ENCODE measurements at places on chromosomes 5 and 9. TPM values are rescaled to one million over a fixed set of nuclear protein-coding genes. Genes with fewer than 3 reads are reported as not detected.

- DNase-seq: no peak
These were observed 189.2 kb upstream of the NR3C1 start for GRCh38 chr5:143592648-143593047.

GRCh38 chr9:97512966-97513560 lies 11.6 kb downstream of the TMOD1 start:
- no peak for DNase-seq

DNA sequence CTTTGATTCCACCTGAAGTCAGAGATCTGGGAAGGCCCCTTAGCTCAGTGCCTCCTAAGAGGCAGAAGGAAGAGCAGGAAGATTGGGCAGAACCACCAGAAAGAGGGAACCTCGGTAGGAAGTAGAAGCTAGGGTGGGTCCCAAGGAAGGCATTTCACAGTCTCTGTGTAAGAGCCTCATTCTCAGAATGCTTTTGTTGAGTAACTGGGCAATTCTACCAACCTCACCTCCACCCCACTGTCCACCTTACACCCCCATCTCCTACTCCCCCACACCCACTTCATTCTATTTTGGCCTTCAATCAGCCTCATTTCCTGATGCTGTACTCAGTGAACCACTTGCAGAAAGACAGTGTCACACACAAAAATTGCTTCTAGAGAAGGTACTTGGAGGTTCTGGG lies 3.5 kb downstream of the HBEGF start:
- no peak for DNase-seq

DNA sequence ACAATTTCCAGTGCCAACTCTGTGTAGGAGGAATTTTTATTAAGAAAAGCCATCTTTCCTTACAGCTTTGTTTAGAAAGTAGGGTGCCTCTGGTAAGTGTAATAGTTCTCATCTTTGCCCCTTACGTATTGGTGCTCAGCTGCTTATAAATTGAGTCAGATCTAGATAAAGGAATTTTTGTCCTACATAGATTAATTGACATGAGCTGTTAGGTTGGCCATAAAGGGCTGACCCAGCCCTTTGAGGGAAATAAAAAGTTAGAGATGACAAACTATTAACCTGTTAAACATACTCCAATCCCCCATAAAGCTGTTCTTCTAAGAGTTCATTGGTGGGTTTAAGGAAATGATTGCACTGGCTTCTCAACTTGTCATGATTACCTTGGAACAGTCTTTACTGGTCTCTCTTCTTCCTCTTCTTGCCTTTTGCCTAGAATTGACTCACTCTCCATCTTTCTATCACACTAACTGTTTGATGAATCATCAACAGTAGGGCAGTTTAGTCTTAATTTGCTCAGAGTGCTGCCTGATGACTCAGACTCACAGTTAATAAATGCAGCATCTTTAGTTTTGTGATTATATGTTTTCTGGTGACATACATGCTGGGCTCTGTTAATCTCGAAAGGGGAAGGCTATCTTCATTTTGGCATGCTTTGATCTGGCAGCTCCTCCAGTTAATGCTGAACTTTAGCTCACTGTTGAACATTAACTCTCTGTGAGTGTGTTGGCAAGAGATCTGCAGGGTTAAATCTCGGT lies 51.7 kb downstream of the ARHGAP26 start:
- DNase-seq: no peak

- DNase-seq: no peak
These were observed 9.3 kb upstream of the ANKDD1B start for GRCh38 chr5:75601996-75602395.

DNA sequence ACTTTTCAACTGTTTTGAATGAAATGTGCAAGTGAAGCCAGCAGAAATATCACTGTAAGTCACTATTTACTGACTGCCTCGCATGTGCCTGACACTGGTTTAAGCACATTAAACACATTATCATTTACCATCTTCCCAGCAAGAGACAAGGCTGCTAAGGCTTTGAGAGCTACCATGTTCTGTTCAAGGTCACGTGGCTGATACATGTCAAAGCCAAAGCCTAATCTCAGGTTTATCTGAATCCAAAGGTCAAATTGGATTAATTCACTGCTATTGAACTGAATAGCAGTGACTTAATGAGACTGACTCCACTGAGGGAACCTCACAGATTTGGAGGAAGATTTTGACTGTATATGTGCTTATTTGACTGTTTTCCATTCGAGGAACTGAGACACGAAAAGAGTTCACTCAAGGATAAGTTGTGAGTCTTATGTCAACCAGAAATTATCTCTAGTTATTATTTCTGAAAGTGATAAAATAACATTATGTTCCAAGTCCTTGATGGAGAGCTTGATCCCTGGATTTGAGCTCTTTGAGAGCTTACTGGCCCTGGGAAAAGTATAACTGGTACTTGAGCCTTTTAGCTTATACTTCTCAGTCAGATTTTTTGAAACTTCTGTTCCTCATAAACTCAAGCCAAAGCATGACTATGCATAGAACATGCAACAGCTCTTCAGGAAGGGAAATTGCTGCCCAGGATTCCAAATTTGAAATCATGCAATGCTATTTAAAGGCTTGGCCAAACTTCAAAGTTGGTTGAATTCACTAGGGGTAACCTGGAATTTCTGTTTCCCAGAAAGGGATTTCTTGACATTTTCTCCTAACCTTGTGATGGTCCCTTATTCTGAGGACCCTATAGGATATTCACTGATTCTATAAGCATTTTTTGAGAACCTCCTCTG lies 23.4 kb upstream of the ARHGAP26 start:
- no peak for DNase-seq

GRCh38 chr9:127166651-127167524 lies 44.5 kb upstream of the ANGPTL2 start:
- DNase-seq: peak; percentile 73

GRCh38 chr5:97163360-97163764 lies 19.7 kb downstream of the RIOK2 start:
- no peak for DNase-seq

GRCh38 chr9:36961561-36962325 lies 72.3 kb downstream of the PAX5 start:
- no peak for DNase-seq

- no peak for DNase-seq
These were observed 453.6 kb downstream of the CSNK1G3 start for GRCh38 chr5:123965626-123966025.

- no peak for DNase-seq
These were observed 15.0 kb upstream of the SHB start for GRCh38 chr9:38083858-38084555.

GRCh38 chr9:31355159-31355882 lies 1029.1 kb upstream of the ACO1 start:
- DNase-seq: no peak

- no peak for DNase-seq
These were observed 78.6 kb downstream of the PDZD2 start for GRCh38 chr5:31717561-31717960.

- DNase-seq: no peak
These were observed 557.8 kb upstream of the TLE4 start for GRCh38 chr9:79013715-79014610.

DNA sequence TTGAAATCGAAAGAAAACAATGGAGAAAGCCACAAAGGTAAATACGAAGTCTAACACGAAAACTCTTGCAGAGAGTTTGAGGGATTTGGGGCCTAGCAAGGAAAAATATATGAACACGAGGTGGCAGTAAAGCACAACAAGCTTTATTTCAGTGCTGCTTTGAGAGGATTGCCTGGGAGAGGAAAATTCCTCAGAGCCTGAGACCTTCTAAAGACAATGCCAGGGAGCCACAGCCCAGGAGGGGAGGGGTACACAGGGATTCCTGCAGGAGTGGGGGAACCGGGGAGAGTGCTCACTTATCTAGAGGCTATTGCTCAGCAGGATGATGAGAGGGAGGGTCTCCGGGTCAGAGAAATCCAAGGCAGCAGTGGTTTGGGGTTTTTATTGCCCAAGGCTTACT lies 134.9 kb upstream of the ADCY2 start:
- DNase-seq: no peak

DNA sequence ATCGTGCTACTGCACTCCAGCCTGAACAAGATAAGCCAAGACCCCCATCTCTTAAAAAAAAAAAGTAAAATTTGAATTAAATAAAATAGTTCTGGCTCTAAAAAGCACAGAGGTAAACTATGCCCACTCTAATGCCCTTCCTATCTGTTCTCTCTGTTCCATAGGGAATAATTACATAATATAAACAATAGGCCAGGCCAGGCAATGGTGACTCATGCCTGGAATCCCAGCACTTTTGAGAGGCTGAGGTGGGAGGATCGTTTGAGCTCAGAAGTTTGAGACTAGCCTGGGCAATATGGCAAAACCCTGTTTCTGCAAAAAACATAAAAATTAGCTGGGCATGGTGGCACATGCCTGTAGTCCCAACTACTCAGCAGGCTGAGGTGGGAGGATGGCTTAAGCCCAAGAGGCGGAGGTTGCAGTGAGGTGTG lies 47.4 kb downstream of the MYO10 start:
- no peak for DNase-seq

GRCh38 chr5:61416010-61416409 lies 84.0 kb downstream of the ZSWIM6 start:
- no peak for DNase-seq

The FBLL1 gene
- not detected for total RNA-seq

The PRDM9 gene
- not detected for total RNA-seq

The ZNF367 gene
- 0.97 TPM for total RNA-seq

The SLC4A9 gene
- total RNA-seq: not detected

The CKMT2 gene
- total RNA-seq: 555 TPM

The NAIP gene
- total RNA-seq: 1.8 TPM

The FST gene
- total RNA-seq: 1.8 TPM

The SHISAL2B gene
- total RNA-seq: not detected

The SPAG8 gene
- 0.93 TPM for total RNA-seq
